Skin of body (tissue), 3 donors: ENCODE measurements at places on chromosomes 1 and 21. TPM values are rescaled to one million over a fixed set of nuclear protein-coding genes. Genes with fewer than 3 reads are reported as not detected.

- DNase-seq, result no peak
These were observed 181.8 kb upstream of the FMN2 start for GRCh38 chr1:239909898-239910297.

DNA sequence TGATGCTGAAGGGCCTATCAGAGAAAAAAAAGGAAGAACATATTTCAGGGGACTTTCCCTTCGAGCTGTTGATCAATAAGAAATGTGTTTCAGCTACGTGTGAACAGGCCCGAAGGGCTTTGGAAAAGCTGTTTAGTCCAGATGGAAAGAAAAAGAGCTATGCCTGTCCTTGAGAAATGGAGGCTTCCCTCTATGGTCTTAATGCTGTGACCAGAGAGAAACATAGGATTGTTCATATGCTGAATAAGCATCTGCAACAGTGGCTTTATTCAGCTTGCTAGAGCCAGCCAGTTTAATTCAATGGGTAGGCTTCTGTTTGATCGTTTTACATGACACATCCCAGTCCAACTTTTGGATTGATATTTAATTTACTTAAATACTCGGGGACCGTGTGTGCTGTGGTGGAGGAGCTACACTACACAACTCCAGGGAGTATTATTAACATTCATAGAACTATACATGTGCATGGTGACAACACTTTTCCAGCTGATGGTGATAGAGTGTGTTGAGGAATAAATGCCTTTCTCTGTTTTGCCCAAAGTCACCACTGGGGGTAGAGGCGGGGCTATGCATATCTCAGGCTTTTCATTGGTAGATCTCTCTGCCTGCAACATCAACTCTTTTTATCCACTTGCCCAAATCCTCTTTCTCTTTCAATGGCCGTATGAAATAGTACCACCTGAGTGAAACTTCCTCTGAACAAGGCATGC is 106.7 kb upstream of the C8B start:
- DNase-seq, result no peak

GRCh38 chr1:32063261-32063681 is 9.5 kb upstream of the TMEM39B start:
- peak; percentile 83 for DNase-seq

RAB42 gene
- 6.4 TPM for total RNA-seq

KCNH1 gene
- 0.59 TPM for total RNA-seq

DNA sequence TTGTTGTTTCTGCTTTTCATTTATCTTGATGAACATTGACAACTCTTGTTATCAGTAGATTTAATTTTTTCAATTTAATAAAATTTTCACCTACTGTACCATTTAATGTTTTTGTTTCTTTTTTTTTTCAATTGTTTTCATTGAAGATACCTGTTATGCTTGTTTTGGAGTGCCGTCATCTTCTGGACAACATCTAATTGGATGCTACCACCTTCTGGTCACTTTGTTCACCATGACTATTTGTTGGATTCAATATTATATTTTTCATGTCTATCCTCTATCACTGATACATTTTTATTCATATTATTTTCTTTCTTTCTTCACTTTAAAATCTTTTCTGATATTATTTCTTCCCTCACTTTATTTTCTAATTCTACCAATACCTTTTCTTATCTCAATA is 14.0 kb downstream of the KRTAP21-2 start:
- DNase-seq, result no peak

AMY2A gene
- not detected for total RNA-seq

NUP210L gene
- total RNA-seq, result 0.10 TPM

P3R3URF gene
- total RNA-seq, result not detected

- no peak for DNase-seq
These were observed 136.6 kb upstream of the HMGB4 start for GRCh38 chr1:33727310-33727709.

GRCh38 chr1:192565946-192566345 is 9.6 kb upstream of the RGS1 start:
- DNase-seq, result no peak

LMOD1 gene
- 7.4 TPM for total RNA-seq

DNA sequence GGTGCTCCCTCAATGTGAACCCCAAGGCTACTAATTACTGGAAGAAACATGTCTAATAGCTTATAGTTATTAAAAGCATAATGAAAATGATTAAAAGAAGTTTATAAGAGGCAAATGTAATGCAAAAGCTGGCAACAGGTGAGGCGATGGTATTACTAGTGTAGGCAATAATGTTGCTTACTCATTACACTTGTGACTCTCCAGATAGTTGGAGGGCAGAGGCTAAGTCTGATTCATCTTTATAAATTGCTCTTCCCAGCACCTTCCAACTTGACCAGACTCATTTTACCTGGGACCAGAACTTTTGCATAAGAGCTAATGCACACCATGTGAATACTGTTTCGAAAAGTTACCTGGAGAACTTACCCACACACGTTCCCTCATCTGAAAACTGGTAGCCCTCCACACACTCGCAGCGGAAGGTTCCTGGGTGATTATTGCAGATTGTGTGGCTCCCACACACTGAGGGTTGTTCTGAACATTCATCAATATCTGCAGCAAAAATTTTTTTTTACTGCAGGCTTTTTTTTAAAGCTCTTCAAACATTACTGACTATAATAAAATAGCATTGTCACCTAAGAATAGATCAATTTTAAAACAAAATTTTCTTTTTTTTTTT is 48.0 kb downstream of the NID1 start:
- DNase-seq, result no peak

TYW3 gene
- 13.1 TPM for total RNA-seq

GUCA2A gene
- total RNA-seq, result not detected

DNA sequence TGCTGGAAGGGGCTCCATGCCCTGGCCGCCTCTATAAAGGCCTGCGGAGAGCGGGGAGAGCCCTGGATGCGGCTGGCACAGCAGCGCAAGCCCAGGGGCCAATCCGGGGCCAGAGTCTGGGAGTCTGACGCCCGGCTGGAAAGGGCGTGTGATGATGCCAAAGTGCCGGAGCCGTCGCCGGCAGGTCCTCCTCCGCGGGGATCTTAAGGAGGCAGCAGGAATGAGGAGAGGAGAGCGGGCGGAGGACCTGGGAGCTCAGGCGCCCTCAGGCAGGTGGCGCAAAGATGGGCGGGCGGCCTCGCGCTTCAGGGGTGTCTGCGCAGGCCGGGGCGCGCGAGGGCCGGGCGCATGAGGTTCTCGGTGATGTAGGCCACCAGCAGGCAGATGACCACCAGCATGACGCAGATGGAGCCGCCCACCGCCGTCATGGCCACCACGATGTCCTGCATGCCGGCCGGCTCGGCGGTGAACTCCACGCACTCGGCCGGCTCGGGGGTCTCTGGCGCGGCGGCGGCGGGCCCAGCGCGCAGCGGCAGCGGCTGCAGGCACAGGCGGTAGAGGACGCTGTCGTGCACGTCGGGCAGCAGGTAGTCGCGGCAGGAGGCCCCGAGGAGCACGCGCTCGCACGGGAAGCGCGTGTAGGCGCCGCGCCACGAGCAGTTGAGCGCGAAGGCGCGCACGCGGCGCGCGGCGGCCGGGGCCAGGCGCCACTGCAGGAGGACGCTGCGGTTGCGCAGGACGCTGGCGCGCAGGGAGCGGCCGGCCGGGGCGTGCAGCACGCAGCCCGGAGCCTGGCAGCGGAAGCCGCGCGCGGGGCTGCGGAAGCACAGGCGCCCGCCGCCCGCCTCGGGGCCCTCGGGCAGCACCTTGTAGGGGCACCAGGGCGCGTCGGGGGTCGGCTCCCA is 653 bp downstream of the FNDC10 start:
- DNase-seq, result no peak

DNA sequence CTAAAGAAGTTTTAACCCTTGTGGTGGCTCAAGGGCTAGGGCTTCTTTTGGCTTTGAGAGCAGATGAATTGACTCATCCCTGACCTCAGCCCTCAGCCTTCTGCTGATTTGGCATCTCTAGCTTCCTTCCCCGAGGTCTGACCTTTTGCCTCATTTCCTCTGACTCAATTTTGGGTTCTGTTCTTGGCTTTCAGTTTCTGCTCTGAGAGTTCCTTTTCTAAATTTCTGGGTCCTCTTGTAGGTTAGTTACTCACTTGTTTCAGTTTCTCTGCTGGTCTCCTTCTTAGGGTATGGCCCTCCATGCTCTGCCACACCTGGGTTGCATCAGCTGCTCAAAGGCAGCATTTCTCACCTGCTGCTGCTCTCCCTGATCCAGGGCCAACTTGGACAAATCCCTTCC is 19.4 kb downstream of the PDE4B start:
- no peak for DNase-seq

BRINP2 gene
- 0.39 TPM for total RNA-seq

TBX15 gene
- 33.9 TPM for total RNA-seq

DNA sequence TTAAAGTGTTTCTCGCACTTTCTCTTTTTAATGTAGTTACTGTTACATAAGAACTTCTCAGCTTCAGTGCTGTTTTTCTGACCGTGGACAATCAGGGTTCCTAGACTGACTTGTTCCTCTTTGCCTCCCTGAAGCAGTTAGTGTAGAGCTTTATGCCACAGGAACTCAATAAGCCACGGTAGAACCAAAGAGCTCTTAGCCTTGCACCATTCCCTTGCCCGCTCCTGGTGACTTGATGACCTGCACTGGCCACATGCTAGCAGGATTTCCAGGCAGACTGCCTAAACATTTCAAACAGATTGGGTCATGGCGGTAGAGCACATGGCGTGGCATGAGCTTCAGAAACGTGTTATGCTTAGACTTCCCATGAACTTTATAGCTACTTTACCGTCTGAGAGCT is 18.8 kb upstream of the FASLG start:
- no peak for DNase-seq

TAS1R3 gene
- 0.39 TPM for total RNA-seq

RHBDL2 gene
- total RNA-seq, result 2.2 TPM

- DNase-seq, result no peak
These were observed 66.9 kb downstream of the PAX7 start for GRCh38 chr1:18697541-18697940.

DNA sequence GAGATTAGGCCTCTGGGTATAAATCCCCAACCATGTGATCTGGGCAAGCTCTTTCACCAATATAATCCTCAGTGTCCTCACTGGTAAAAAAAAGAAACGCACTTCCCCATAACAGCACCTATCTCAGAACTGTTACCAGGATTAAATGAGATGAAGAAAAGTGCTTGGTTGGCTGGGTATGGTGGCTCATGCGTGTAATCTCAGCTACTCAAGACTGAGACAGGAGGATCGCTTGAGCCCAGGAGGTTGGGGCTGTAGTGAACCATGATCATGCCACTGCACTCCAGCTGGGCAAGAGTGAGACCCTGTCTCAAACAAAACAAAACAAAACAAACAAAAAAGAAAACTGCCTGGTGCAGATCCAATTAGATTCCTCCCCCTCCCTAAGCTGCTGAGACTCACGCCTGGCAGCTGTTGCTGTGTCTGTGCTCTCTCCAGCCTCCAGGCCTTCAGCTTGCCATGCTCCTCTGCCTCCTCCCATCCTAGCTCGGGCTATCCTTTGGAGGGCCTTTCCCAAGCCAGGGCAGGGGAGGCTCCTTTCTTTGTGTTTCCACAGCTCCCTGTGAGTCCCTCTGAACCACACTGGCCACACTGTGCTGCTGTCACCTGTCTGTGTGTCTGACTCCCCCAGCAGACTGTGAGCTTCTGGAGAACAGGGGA is 19.0 kb downstream of the CYB5RL start:
- DNase-seq, result no peak

DNA sequence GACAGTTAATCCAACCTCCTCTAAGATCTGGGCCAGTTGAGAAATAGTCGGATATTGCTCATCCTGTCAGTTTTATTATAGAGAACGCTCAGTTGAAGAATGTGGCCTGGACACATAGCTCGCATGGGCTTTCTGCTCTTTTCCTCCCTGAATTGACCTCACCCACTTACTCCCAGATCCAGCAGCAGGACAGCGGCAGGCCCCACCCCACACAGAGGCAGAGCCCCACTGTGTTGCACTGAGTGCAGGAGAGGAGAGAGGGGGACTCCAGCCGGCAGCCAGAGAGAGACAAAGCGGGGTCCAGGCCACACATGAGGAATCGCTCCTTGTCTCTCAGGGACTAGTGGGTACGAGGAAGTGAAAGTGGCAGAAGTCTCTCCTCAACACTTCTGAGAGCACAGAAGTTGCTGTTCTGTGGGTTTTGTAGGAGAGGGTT is 78.6 kb downstream of the LAMC1 start:
- DNase-seq, result no peak

- no peak for DNase-seq
These were observed 42.4 kb downstream of the PDC start for GRCh38 chr1:186418503-186418902.

GJB5 gene
- total RNA-seq, result 18.0 TPM

TRIM17 gene
- total RNA-seq, result 0.69 TPM

DNA sequence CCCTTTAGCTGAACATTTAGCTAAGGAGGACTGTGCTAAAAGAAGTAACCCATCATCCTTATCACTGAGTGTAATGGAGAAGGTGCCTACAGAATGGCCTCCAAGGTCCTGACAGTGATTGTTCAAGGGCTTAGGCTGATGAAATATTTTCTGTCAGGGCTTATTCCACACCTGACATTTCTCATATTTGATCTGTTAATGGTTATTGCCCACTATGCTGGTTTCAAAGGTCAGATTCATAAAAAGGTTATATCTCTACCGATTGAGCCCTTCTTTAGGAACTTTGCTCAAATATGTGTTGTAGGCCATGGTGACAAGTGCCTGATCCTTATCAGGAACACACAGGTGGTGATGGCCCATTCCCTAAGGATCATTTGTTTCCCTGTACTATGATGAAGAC is 766.4 kb upstream of the ADGRL2 start:
- no peak for DNase-seq

GRCh38 chr1:215526147-215526845 is 40.8 kb upstream of the KCTD3 start:
- peak; percentile 47 for DNase-seq

DNASE2B gene
- not detected for total RNA-seq

DNA sequence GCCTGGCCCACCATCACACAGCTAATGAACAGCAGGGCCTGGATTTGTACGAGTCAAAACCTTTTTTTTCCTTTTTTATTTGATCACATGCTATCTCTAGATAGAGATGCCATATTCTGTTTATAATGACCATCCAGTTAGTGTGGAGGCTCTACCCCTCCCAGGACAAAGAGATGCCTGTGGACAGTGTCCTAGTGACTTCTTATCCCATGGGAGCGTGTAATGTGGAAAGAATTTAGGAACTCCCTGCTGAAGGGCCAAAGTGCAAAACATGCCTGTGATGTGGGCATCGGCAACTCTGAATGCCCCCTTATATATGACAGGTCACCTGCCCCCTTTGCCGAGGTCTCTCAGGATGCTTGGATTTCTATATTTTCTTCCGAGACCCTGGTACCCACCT is 292.2 kb downstream of the RRAGC start:
- no peak for DNase-seq

- peak; percentile 25 for DNase-seq
These were observed at the start of gene LRRC3 for GRCh38 chr21:44454747-44455523. Gene LRRC3 (plus strand): TSS chr21:44455510. CDS start chr21:44456645, 1,135 bp downstream.

- no peak for DNase-seq
These were observed 33.5 kb downstream of the DMAP1 start for GRCh38 chr1:44246806-44247205.

S100A7 gene
- 130 TPM for total RNA-seq

HSD11B1 gene
- total RNA-seq, result 1.6 TPM

- DNase-seq, result no peak
These were observed 197.8 kb downstream of the FOXD2 start for GRCh38 chr1:47635597-47635996.

PDPN gene
- 5.3 TPM for total RNA-seq
